Right renal pelvis (tissue), 4 donors: ENCODE measurements at places on chromosomes 5 and 9. TPM values are rescaled to one million over a fixed set of nuclear protein-coding genes. Genes with fewer than 3 reads are reported as not detected.

The GABRA1 gene
- not detected for polyA plus RNA-seq

DNA sequence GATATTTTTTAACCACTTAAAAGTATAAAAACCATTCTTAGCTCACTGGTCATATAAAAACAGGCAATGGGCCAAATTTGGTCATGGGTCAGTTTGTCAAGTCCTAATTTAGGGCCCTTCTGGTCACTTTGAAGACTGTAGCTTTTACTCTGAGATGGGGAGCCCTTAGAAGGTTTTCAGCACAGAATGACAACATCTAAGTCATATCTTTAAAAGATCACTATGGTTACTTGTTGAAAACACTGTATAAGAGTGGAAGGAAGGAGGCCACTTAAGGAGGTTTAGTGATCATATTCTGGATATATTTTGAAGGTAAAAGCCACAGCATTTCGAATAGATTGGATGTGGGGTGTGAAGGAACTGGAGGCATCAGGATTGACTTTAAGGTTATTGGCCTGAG, 76.7 kb downstream of the STRBP start:
- DNase-seq = no peak

DNA sequence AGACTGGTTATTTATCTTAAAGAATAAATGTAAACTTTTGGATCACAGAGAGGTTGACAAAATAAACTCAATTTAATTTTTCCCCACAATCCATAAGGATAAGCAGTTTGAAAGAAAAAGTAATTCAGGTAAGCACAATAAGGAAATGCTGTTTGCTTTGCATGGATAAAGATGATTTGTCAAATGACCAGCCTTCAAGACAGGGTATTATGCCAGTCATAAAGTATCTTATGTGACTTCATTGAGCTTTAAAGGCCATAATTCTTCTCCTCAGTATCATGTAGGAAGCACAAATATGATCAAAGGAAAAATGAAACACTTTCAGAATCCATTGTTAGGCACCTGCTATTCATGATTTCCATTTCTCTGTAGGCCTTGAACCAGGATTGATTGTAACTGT, 180.7 kb upstream of the PPP1R2B start:
- no peak for DNase-seq

The LMNB1 gene
- 126 TPM for polyA plus RNA-seq

DNA sequence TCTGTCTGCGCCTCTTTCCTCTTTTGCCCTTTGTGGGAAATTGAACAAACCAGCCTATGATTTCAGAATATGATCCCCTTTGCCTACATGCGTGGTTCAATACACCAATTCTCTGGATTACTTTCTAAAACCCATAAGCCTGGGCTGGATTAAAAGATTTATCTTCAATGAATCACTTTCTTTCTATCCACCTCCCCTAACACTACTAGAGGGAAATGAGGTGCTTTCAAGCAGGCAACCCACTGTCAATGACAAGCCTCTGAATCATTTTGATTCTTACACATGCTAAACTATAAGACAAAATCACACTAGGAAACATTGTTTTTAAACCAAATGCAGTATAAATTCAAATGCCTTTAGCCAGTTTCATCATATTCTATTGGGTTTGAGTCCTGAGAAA, 257.5 kb downstream of the AGTPBP1 start:
- DNase-seq = no peak

- DNase-seq = no peak
These were observed 81.0 kb downstream of the DAPK1 start for GRCh38 chr9:87578625-87579024.
